ENCODE measurements at places on chromosomes 12 and 14.

DNA sequence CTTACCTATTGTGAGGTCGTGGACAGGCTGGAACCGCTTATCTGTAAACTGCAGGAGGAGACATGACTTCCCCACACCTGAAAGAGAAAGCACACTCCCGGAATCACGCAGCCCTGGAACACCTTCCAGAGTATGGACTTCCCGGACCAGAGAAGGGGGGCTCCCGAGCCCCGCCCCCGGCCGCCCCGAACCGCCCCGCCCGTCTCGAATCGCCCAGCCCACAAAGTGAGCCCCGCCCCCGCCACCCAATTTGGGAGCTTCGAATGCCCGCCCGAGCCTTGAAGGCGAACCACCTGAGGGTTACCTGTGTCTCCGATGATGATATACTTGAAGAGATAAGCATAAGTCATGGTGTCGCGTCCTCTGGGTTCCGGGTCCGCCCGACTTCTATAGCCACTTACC is 235 bp downstream of the RAB2B start:
- DNase-seq, result peak; percentile 89

- DNase-seq, result no peak
Measured at GRCh38 chr14:89589400-89590118, 172.5 kb upstream of the FOXN3 start.

DNA sequence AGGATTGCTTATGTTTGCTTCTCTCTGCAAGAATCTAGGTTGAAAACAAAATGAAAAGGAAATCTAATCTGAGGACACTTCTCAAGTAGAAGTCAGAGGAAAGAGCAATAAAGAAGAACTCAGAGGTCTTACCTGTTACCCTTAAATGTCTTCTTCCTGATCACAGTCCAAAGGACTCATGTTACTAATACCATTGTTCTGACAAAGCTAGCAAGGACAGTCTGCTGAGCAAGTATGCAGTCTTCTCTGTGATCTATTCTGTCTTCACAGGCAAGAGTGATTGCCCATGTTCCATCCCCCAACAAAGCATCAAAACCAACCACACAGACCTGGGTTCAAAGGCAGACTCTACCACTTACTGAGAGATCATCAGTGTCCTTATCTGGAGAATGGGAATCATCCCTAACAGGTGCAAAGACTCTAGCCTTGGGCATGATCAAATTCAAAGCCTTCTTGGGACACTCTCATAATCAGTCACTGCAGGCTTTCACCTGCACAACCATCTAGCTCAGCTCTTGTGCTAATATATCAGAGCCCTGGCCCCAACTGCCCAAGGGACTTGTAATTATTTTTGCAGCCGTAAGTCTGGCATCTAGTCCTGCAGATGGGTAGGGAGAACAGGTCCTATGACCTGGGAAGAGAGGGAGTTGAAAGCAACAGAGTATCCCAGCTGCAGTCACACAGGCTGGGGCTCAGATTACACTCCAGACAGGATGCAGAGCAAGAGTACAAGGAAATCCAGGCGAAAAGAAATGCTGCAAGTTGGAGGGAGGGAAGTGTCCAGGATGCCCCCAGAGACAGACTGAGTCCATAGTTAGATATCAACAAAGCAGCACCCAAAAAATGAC is 97.9 kb upstream of the NUDT4 start:
- DNase-seq, result no peak

- DNase-seq, result no peak
Measured at GRCh38 chr14:90970167-90970600, 90.3 kb downstream of the RPS6KA5 start.

DNA sequence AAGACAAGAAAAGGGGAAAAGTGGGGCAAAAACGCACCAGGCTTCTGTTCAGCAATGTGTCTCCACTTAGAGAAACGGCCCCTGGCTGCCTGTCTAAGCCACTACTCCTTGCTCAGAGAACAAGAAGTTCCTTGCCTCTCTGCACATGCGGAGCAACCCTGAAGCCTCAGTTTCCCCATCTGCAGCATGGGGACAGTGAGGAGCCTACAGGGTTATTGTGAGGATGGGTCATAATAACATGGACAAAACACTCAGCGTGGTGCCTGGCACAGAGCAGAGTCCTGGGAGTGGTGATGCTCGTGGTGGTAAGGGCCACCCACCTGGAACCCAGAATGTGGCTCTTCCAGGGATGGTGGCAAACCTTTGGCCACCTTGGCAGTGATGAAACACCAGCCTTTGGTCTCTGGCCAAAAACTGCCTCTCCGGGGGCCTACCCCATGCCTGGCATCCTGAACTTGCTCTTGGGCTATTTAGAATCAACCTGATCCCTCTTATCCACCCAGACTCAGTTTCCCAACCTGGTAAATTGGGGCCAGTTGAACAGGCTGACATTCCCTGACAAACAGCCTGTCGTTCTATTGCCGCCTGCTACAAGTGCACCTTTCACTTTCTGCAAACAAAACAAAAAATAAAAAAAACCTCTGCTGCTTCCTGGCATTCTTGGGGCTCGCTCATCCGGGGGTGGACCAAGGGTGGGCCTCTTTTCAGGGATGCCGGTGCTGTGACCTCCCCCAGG is 56.5 kb upstream of the DLK1 start:
- DNase-seq, result no peak

GRCh38 chr12:30047516-30048254 is 263.9 kb upstream of the TMTC1 start:
- DNase-seq, result no peak

DNA sequence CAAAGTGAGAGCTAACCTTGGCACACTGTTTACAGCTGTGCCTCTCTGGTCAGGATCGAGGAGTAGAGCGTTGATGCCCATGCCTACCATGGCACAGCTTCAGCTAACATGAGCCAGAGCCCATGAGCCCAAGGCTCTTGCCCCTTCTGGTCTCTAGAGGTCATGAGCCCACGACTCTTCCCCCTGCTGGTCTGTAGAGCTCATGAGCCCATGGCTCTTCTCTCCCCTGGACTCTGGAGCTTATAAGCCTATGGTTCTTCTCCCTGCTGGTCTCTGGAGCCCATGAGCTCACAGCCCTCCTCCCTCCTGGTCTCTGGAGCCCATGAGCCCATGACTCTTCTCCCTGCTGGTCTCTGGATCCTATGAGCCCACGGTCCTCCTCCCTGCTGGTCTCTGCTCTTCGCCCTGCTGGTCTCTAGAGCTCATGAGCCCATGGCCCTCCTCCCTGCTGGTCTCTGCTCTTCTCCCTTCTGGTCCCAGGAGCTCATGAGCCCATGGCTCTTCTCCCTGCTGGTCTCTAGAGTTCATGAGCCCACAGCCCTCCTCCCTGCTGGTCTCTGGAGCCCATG is 16.6 kb upstream of the CLMN start:
- no peak for DNase-seq
